Nasal cavity respiratory epithelium epithelial cell of viscerocranial mucosa (primary cell): ENCODE measurements at places on chromosomes 13 and 19. TPM values are rescaled to one million over a fixed set of nuclear protein-coding genes. Genes with fewer than 3 reads are reported as not detected.

Gene SERP2
- total RNA-seq = 0.36 and 0.68 TPM in 2 replicates

Gene ATP8B3
- under 0.01 and 1.1 TPM in 2 replicates for total RNA-seq

Gene ZNF525
- 16.4 and 33.8 TPM in 2 replicates for total RNA-seq

Gene ADGRE3
- total RNA-seq = not detected in 2 replicates

Gene LILRA1
- not detected in 2 replicates for total RNA-seq

Gene KLK14
- under 0.01 and 0.21 TPM in 2 replicates for total RNA-seq

Gene CD177
- total RNA-seq = 0.34 and 0.85 TPM in 2 replicates

Gene CABP5
- total RNA-seq = not detected in 2 replicates

Gene ERVV-1
- total RNA-seq = not detected in 2 replicates

Gene SYCN
- not detected in 2 replicates for total RNA-seq

Gene KLK15
- not detected in 2 replicates for total RNA-seq

Gene ATP4B
- not detected in 2 replicates for total RNA-seq

Gene CEACAM7
- 0.34 and 2.2 TPM in 2 replicates for total RNA-seq

Gene UGGT2
- 30.4 and 49.0 TPM in 2 replicates for total RNA-seq

Gene CDC42EP5
- 17.7 and 24.6 TPM in 2 replicates for total RNA-seq

Gene SIGLEC9
- not detected in 2 replicates for total RNA-seq

Gene ATXN8OS
- total RNA-seq = not detected in 2 replicates

Gene DACT3
- under 0.01 TPM in 1 of 2 replicates, not detected in the other for total RNA-seq

Gene MBD3L2
- not detected in 2 replicates for total RNA-seq

Gene ZNF556
- 0.34 and 0.71 TPM in 2 replicates for total RNA-seq

Gene KL
- total RNA-seq = under 0.01 TPM in 1 of 2 replicates, not detected in the other

Gene TMEM86B
- total RNA-seq = 0.68 and 2.0 TPM in 2 replicates

Gene ZNF83
- 97.4 and 173 TPM in 2 replicates for total RNA-seq

Gene OSCAR
- total RNA-seq = 0.07 and 1.0 TPM in 2 replicates

Gene LMTK3
- 1.0 and 3.6 TPM in 2 replicates for total RNA-seq

Gene IGFL1
- total RNA-seq = under 0.01 TPM in 1 of 2 replicates, not detected in the other

Gene TMEM238
- total RNA-seq = 2.3 and 4.4 TPM in 2 replicates

Gene SULT2A1
- total RNA-seq = not detected in 2 replicates

Gene ERICH6B
- not detected in 2 replicates for total RNA-seq

Gene C1QTNF9B
- total RNA-seq = not detected in 2 replicates

Gene ZNF226
- 13.7 and 14.9 TPM in 2 replicates for total RNA-seq

Gene ZNF8
- 3.1 and 8.0 TPM in 2 replicates for total RNA-seq

Gene MAMSTR
- 0.34 and 0.57 TPM in 2 replicates for total RNA-seq
